Panc1 (cell line): ENCODE measurements at places on chromosomes 1 and 21.

DNA sequence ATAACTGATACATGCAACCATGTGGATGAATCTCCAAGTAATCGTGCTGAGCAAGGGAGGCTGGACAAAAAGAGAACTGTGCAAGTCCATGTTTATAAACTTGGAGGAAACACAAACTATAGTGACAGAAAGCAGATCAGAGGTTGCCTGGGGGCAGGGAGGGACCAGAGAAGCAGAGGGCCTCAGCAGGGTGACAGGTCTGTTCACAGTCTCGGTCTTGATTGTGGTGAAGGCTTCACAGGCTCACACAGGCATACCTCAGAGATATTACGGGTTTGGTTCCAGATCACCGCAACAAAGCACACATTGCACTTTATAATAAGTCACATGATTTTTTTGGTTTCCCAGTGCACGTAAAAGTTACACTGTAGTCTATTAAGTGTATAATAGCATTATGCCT is 28.5 kb downstream of the ACOT7 start:
- no peak for DNase-seq

GRCh38 chr1:36160388-36160948 is 4.5 kb downstream of the MAP7D1 start:
- DNase-seq, result no peak

DNA sequence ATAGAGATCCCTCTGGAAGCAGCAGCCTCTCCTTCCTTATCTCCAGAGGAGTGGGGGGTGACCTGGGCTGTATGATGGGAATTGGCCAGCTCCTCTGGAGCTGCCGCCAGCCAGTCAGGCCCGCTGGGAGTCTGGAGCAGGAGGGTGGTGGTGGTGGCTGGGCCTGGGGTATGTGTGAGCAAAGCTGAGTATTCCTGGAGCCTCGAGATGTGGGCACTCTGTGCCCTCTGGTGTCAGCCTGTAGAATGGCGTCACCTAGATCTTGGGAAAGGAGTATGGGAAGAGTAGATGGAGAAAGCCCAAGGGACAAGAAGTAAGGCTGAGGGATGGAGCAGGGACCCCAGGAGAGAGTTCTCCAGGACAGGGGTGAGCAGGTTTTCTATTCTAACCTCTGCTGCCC is 16.0 kb downstream of the VANGL2 start:
- no peak for DNase-seq

GRCh38 chr1:246297279-246298265 is 209.5 kb downstream of the SMYD3 start:
- DNase-seq, result no peak

- no peak for DNase-seq
Observed at GRCh38 chr1:1243807-1244191, 2.7 kb downstream of the C1QTNF12 start.

DNA sequence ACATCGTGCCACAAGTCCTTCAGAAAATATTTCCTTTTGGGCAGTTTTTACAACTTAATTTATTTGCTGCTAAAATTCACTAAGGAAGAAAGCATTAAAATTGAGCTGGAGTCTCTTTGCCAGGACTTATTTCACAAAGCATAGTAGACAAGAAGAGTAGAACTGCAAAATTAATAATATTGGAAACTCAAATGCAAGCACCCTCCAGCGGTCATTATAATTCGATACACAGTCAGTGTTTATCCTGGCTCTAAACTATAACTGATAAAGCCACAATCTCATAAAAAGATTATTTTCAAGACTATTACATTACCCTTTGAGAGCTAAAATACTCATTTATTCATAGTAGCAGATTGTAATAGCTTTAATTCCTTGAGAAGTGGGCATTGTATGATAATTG is 655.4 kb downstream of the RWDD3 start:
- DNase-seq, result no peak

DNA sequence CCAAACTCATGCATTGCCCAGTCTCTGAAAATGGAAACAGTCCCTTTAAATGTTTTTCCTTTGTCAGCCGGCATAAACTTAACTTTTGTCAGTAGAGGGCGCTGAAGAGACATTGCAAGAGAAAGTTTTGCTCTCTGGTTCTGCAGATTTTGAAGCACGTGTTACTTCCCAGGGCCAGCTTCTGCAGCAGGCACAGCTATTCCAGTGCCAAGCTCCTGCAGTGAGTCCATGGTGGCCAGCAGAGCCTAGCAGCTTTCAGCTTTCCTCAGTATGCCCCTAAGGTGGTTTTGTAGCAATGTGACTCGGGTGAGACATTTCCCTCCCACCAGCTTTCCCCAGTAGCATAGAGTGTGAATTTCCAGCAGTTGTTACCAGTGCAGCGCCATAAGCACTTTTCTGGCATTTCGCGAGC is 2.6 kb upstream of the IFI44L start:
- peak; percentile 63 for DNase-seq

GRCh38 chr1:10635085-10635896 is 160.5 kb downstream of the PEX14 start:
- DNase-seq, result no peak

DNA sequence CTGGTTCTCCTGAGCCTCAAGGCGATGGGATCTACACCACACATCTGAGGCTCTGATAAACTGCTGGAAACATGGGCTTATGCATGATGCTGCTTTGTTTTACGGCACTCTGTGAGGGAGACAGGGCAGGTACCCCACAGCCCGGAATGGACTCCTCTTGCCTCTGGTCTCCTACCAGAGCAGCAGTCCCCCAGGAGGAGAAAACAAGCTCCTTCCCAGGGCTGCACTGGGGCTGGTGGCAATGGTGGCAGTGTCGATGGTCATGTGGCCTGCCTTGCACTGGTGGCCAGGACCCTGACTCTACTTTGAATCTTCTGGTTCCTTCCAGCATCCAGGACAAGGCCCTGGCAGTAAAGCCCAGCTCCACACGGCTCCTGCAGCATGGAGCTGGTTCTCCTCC is 79.4 kb downstream of the TOMM20 start:
- DNase-seq, result no peak

GRCh38 chr1:170559166-170559565 is 27.2 kb downstream of the GORAB start:
- no peak for DNase-seq

GRCh38 chr1:22721122-22721873 is 10.7 kb downstream of the EPHB2 start:
- DNase-seq, result no peak

- DNase-seq, result no peak
Observed at GRCh38 chr1:66931590-66931989, 6.8 kb downstream of the MIER1 start.

DNA sequence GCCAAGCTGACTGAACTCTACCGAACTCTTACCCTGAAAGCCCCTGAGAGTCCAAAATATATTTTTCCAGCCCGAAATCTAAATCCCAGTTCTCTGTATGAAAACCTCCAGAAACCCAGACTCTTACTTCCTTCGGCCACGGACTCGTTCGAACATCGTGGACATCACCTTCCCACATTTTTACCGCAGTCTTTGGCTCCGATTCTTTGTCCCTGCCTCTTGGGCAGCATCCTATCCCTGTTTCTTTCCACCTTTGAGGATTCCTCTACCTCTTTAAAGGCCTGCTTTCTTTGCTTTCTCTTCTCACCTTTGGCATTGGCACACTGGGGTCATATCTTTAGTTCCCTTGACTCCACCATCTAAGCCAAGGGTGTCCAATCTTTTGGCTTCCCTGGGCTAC is 932 bp upstream of the USP24 start:
- DNase-seq, result no peak

GRCh38 chr1:47791879-47792608 is 205.1 kb downstream of the TRABD2B start:
- no peak for DNase-seq

- no peak for DNase-seq
Observed at GRCh38 chr1:197448121-197448779, 180.2 kb downstream of the CRB1 start.

DNA sequence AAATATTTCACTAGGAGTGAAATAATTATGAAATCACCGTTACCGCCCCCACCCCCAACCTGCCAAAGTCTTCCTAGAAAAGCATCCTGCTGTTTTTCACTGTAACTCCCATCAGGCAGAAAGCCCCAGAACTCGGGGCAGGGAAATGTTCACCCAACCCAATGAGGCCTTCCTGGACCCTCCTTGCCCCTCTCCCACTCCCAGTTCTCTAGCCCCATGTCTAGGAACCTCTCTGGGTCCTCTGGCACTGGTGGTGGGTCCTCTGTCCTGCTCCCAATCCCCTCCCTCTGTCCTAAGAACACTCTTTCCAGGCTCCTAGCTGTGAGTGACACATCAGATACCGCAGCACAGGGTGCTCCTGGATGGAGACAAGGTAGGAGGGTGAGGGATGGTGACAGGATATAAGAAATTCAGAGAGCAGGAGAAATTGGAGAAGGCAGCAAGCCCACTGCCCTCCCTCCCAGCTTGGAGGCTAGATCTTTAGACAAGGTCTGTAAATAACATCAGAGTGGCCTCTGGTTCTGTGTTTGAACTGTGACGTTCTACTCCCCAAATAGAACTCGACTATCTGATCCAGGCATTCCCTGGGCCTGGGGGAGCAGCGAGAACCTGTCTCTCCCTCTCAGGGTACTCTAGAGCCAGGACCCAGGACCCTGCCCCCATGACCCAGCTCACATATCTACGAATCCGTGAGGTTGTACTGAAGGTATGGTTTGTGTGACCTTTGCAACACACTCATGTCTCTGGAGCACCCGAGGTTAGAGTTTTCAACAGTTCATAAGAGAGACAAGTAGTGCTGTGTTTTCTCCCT is 23.3 kb upstream of the BTG2 start:
- no peak for DNase-seq

GRCh38 chr1:68703921-68704354 is 207.1 kb upstream of the DEPDC1 start:
- DNase-seq, result no peak

DNA sequence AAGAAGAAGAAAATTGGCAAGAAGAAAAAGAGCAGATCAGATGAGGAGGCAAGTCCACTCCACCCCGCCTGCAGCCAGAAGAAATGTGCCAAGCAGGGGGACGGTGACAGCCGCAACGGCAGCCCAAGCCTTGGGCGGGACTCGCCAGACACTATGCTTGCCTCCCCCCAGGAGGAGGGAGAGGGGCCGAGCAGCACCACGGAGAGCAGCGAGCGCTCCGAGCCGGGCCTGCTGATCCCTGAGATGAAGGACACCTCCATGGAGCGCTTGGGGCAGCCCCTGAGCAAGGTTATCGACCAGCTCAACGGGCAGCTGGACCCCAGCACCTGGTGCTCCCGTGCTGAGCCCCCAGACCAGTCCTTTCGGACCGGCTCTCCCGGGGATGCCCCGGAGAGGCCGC is 9.0 kb upstream of the SLC25A34 start:
- no peak for DNase-seq

- no peak for DNase-seq
Observed at GRCh38 chr1:29145739-29146437, 22.2 kb upstream of the TMEM200B start.
